ENCODE measurements at places on chromosomes 11 and 22.
A peak's percentile ranks its signal among the peaks of the same experiment; 100 is the strongest.

- DNase-seq: no peak
Measured at GRCh38 chr11:119153049-119153818, 4.4 kb downstream of the ABCG4 start.

DNA sequence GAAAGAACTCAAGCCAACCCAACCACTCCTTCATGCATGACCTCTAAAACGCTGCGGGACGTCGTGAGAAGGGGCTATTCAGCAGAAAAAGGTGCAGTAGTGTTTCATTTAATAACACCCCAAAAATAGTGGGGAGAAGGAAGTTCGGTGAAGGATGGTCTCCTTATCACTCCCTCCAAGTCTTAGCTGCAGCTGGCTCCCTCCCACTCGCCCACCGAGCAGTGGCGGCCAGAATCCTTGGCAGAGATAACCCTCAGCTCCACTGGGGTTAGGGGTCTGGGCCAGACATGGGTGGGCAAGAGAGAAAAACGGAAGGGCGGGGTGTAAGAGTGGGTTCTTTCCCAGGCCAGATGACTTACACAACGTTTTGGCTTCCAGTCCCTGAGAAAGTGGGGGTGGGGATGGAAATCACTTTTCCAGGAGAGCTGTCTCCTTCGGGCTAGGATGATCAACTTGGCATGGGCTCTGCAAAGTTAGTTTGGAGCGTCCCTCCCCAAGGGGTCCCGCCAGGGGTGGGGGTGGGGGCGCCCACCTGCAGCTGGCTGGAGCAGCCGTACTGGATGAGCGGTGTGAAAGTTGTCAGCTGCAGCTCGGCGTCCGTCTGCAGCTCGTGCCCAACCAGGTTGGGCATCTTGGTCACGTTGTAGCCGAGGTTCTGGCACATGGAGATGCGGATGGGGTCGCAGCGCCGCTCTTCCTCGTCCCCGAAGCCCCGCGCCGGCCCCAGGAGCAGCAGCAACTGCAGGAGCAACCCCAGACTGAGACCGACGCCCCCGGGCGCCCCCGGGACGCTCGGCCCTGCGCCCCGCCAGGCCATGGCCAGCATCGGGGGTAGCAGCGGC, 705 bp downstream of the FZD4 start:
- peak; percentile 59 for DNase-seq

DNA sequence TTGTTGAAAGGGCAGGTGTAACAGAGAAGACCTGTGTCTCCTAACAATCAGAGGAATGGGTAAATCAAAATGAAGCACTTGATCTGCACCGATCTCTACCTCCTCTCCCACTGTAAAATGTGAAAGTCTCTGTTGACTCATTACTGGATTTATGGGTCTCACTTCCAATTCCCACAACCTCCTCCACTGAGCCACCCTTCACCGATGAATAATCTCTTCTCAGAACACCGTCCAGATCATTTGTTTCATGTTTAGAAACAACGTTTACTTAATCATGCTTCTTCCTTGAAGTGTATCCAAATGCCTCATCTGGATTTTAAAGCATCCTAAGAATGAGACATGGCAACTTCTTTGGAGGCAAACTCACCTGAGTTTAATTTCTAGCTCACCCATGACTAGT, 643.6 kb downstream of the ETS1 start:
- no peak for DNase-seq

- no peak for DNase-seq
Measured at GRCh38 chr11:106879832-106880546, 138.3 kb downstream of the GUCY1A2 start.

GRCh38 chr22:34501366-34501965, 564.5 kb upstream of the ISX start:
- DNase-seq: no peak

- DNase-seq: no peak
Measured at GRCh38 chr11:28903716-28904115, 795.5 kb downstream of the METTL15 start.

DNA sequence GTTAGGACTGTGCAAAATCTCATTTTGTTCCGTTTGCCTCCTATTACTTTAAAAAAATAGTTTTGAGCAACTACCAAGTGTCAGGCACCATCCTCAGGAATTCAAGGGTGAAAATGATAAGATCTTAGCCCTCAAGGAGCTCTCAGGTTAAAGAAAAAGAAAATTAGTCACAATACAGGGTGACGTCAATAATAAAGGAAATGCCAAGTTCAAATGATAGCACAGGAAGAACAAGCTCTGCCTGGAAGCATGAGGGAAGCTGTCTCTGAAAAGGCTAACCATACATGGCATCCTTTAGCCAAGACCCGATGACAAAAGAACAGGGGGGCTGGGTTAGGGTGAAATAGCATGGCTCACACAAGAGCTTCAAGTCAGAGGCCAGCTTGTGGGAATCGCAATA, 11.1 kb upstream of the MPZL2 start:
- DNase-seq: no peak

DNA sequence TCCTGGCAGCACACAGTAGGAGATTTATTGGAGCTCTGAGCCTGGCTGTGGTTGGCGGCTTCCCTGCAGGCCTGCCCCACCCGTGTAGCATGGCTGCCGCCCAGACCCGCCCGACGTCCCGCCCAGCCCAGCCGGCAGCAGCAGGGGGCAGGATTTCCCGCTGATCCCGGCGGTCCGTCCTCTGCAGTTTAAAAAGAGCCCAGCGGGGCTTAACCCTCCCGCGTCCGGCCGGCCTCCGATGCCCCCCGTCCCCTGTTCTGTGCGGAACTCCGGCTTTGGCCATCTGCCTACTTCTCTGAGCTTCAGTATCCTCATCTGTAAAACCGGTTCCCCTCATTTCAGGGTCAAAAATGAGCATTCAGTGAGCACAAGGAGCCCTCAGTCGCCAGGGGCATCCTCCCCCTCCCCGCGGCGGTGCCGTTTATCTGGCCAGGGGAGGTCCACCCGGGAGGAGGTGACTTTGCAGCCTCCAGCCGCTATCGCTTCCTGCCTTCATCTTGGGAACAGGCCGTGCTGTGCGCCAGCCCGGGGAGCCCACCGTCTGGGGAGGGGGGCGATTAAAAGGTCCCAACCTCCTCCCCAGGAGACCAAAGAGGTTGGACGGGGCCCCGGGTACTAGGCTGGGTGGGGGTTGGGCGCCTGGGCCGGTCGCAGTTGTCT, at the start of gene GAS2L1:
Gene GAS2L1 (plus strand): TSS at position 476 of the 660 bp plus-strand sequence. CDS start 1,456 bp downstream, outside the sequence.
- peak; percentile 92 for DNase-seq

DNA sequence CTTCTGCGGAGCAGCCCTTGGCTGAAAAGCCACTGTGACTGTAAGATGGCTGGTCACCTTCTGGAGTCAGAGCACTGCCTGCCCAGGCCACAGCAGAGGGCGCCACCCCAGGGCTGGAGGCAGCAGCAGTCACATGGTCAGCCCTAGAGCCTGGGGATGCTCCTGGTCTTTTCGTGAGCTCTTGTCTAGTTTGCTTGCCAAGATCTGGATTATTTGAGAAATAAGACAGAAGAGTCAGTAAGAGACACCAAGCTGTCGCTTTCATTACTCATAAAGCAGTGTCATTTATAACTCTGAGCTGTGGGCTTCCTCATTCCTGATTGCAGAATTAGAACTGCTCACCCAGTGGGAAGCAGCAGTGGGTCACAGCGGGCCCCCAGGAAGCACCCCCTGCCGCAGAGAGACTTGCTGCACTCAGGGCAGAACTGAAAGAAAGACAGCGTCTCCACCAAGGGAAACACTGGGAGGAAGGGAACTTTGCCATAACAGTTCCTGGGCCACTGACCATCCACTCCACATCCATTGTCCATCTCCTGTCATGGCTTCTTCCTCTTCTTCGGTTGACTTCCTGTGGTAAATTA, 56.7 kb downstream of the PPP6R2 start:
- peak; percentile 80 for DNase-seq

DNA sequence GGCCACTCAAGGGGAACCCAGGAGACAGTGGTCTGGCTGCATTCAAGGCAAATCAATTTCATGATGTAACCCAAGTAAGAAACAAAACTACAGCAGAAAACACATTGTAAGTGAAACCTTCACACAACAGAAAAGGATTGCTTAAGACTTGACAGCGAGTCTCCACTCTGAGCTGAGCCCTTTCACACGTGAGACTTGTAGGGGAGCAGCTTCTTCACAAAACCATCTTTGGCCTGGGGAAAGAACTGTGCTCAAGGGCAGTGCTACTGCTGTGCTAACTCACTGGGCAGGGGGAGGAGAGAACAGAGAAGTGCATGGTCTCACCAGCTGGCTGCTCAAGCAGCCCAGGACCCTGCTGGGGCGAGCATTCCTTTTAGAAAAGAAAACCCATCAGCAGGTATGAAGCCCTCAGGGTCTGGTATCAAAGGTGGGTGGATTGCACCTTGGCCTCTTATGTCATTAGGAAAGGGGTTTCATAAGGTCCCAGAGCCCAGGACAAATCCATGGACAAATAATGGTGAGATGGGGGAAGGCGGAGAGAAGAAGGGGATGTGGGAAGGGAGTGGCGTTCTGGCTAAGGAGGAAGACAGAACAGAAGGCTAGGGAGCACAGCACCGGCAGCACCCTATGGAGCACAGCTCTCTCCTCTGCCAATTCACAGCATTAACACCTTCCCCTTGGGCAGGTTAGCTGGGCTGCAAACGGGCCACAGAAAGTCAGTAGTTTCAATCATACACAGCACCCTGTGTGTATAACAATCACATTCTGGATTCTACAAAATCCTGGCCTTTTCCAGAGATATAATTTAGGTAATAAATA, 20.6 kb upstream of the RAPSN start:
- DNase-seq: no peak

DNA sequence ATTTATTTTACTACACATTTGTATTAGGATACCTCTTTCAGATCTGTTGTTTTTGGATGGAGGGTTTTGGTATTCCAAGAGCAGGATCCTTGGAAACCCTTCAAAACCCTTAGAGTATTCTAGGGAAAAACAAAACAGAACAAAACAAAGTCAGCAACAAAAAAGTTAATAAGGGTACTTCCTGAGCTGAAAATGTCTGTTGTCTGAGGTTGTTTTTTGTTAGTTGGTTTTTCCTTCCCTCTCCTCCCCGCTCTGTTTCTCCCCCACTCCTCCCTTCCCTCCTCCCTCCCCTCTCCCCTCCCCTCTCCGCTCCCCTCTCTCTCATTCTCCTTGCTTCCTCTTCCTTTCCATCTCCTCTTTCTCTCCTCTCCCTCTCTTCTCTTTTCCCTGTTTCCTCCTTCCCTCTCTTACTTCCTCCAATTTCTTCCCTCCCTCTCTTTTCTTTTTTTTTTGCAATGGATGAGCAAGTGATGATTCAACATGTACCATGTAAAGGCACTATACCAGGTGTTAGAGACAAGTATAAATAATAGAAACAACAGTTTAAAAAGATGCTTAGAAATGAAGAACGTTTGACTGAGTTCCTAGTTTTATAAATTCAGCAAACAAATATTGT, 160.6 kb downstream of the TMEM135 start:
- DNase-seq: no peak

- DNase-seq: no peak
Measured at GRCh38 chr22:26711205-26711963, 54.0 kb downstream of the MIAT start.

DNA sequence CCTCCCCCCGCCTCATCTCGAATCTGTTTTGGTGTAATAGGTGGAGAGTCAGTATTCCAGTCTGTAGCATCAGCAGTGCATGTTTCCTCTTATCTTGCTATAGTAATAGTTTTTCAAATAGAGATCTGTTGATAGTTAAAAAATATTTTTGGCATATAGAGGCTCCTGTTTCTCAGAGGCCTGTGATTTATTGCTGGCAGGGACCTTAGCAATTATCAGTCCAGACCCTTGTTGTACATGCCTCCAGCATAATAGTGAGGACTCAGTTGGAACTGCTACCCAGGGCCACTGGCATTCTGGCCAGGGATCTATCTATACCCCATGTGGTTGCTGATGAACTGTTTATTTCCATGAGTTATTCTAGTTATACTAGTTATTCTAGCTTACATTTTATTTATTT, 52.6 kb downstream of the SPECC1L start:
- DNase-seq: no peak

GRCh38 chr22:31083377-31083768, 2.3 kb downstream of the SMTN start:
- no peak for DNase-seq

- no peak for DNase-seq
Measured at GRCh38 chr11:112471731-112472130, 211.1 kb upstream of the PLET1 start.

DNA sequence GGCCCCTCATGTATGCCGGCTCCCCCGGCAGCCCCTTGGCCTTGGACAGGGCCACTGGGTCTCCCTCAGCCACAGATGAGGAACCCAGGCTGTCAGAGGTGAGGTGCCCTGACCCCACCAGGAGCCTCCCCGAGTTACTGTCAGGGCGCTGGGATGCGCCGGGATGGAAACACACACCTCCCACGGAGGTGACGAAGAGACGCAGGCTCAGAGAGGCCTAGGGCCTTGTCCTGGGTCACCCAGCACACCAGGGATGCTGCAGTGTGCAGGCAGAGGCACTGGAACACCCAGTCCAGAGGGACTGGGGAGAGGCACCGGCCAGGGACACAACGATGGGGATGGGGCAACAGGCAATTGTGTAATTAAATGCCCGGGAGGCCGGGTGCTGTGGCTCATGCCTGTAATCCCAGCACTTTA, 81.2 kb upstream of the PRR5 start:
- no peak for DNase-seq

- no peak for DNase-seq
Measured at GRCh38 chr11:68552542-68552941, 92.0 kb downstream of the PPP6R3 start.

GRCh38 chr11:110472858-110473257, 43.1 kb downstream of the FDX1 start:
- no peak for DNase-seq

GRCh38 chr11:61514050-61514917, 5.7 kb downstream of the LRRC10B start:
- no peak for DNase-seq

GRCh38 chr11:70913715-70914231, 338.6 kb downstream of the SHANK2 start:
- DNase-seq: no peak

- DNase-seq: no peak
Measured at GRCh38 chr11:5289696-5290095, 12.1 kb downstream of the OR51B4 start.

DNA sequence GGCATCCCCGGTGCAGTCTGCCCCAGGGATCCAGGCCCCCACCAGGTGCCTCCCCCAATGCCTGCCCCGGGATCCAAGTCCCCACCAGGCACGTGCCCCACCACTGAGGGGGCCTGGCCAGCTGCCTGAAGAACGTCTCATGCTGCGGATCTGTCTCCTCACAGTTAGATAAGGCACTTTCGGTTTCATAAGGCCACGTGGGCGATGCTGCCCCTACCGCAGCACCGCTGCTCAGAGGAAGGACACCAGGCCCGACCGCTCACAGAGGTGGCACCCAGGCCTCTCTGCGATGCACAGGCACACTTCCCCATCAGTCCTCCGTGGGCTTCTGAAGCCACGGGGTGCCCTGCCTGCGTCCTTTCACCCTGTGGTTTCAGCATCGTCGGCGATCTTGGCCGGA, 68.1 kb upstream of the BID start:
- no peak for DNase-seq

- no peak for DNase-seq
Measured at GRCh38 chr11:127894316-127894715, 693.0 kb downstream of the ETS1 start.

GRCh38 chr11:36186340-36187175, 102.7 kb downstream of the COMMD9 start:
- no peak for DNase-seq
